Memory B cell (primary cell): ENCODE measurements at places on chromosomes 5 and 9.

GRCh38 chr5:13427827-13428557 is 516.5 kb downstream of the DNAH5 start:
- no peak for DNase-seq

DNA sequence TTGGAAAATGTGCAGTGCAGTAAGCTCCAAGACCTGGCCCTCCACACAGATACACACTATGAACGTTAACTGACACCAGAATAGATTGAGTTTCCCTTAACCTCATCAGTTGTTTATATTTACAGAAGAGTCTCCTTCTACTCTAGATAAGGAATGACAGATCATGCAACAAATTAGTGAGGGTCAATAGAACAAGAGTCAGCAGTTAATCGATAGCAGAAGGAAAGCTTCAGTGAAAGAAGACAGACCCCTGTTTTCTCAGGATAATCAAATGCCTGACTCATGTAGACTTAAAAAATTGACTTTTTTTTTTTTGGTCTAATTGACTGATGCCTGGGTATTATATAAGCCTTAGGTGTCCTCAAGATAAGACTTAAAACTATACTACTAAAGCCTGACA is 179.9 kb downstream of the DTWD2 start:
- no peak for DNase-seq

DNA sequence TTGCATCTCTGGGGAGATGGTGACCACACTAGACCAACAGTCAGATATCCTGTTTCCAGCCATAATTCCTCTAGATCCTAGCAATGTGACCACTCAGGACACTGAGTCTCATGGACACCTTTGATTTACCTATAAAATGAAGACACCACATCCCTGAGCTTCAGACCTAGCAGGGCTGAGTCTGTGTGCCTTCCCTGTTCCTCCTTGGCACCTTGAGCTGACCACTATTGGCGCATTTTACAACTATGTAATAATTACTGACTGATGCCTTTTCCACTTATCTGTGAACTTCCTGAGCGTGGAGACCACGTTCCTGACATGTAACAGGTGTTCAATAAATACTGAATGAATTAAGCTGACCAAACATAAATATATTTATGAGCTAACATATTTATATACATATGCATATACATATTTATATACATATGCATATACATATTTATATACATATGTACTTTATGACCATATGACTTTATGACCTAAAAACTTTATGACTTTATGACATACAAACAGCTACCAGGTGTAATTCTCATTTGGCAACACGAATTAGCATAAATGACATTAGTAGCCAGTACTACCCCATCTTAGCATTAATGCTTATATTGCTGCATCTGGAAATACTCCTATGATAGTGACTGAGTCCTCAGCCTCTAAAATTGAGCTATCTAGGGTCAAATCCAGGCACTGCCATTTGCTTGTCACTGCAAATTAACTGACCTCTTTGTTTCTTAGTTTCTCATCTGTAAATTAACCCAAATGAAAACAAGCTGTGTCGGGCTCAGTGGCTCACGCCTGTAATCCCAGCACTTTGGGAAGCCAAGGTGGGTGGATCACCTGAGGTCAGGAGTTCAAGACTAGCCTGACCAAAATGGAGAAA is 150.6 kb downstream of the GNA14 start:
- DNase-seq, result no peak

- DNase-seq, result no peak
Measured at GRCh38 chr5:20367178-20367577, 379.2 kb upstream of the CDH18 start.

DNA sequence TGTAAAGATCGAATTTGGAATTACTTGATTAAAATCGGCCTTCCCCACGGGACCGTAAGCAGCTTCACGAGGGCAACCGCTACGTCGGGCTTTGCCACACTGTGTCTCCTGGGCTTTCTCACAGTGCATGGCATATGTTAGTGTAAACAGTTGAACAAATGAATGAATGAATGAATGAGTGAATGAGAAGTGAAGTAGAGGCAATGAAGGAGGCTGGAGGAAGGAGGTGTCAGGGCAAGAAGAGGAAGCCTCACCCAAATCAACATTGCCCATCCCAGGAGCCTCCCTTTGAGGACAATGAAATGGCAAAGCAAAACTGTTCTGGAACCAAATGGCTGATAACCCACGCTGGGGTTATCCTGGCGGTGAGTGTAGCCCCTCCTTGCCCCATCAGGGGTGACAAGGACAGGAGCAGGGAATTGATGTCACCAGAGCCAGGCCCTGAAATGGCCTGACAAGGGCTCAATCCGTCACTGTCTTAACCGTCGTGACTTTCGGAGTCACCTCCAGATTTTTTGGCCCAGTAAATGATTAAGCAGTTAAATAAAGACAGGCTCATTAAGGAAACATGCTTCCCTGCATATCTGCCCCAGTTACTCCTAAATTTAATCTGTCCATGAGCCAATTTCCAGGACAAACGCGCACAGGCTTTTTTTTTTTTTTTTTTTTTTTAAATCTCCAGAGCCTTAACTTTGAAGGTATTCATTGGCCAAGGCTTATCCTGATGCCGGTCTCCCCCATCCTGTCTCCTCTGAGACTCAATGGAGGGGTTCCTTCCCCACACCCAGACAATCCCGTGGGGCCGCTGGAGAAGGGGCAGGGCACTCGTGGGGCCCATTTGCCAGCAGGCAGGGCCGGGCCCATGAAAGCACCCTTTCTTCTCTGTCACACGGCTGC is 88.4 kb upstream of the BOD1 start:
- no peak for DNase-seq

- no peak for DNase-seq
Measured at GRCh38 chr5:136028782-136029742, at the start of gene TGFBI. TGFBI (plus strand) TSS chr5:136028988; CDS start chr5:136029056, 68 bp downstream.

GRCh38 chr5:158450751-158451171 is 591.8 kb upstream of the CLINT1 start:
- DNase-seq, result no peak

- no peak for DNase-seq
Measured at GRCh38 chr5:6236858-6237481, 141.4 kb downstream of the MED10 start.

DNA sequence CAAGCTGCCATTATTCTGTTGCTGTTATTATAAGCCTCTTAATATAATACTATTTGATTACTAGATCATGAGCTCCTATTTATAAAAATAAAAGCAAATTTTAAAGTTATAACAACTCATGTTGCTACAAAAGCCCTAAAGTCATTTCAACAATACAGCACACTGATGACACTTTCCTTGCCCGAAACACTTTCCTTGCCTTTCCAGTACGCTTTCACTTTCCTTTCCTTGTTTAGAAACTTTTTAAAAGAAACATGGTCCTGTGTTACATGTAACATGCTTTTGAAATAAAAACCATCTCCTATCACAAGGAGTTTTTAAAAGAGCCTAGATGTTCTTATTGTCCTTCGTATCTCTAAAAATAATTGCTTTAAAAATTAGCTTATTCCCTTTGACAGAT is 688.4 kb downstream of the PTPRD start:
- DNase-seq, result no peak

- no peak for DNase-seq
Measured at GRCh38 chr5:42811591-42812446, at the start of gene SELENOP. SELENOP (minus strand) TSS chr5:42811892; CDS start chr5:42808353, 3,539 bp downstream.

GRCh38 chr9:121783521-121784507 is 132.4 kb downstream of the DAB2IP start:
- no peak for DNase-seq

DNA sequence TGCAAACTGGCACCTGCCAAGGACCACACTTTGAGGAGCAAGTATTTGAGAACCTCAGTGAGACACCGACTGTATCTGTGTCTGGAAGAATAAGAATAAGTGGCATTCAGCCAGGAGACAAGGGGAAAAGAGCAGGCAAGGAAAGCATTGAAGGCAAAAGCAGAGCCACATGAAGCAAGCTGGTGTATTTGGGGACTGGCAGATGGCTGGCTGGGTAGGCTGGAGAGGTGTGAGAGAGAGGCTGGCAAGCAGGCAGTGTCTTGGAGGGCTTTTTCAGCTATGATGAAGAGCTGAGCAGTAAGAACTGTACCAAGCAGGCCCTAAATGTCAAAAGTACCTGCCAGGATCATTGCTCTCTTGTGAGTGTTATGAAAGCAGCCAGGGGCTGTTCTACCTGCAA is 14.1 kb upstream of the C5orf58 start:
- DNase-seq, result no peak

- no peak for DNase-seq
Measured at GRCh38 chr5:144144956-144145751, 25.3 kb downstream of the YIPF5 start.

DNA sequence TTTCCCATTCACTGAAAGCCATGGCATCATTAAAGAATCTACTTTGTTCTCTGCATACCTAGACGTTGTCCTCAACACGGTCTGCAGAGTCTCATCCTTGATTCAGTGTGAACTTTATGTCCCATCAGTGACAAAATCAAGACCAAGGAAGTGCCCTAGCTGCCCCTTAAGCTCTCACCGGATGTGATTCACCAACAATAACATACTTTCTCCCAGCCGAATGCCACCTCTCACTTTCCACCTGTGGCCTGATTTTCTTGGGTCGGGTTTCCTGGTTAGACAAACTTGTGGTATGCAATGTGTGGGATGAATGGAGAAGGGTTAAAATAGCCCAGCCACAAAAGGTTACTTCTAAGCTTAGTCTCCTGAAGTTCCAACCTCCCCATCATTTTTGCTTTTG is 145.3 kb upstream of the PAPPA start:
- DNase-seq, result no peak

GRCh38 chr9:76880210-76880609 is 25.7 kb downstream of the PRUNE2 start:
- DNase-seq, result no peak

GRCh38 chr5:1462358-1462757 is 17.1 kb upstream of the SLC6A3 start:
- no peak for DNase-seq

- DNase-seq, result no peak
Measured at GRCh38 chr9:113600023-113600823, 136.7 kb downstream of the RGS3 start.

GRCh38 chr9:38384990-38385848 is 7.3 kb upstream of the ALDH1B1 start:
- DNase-seq, result no peak

- no peak for DNase-seq
Measured at GRCh38 chr9:127121628-127122175, 733 bp downstream of the ANGPTL2 start.

GRCh38 chr9:35522187-35522586 is 32.3 kb downstream of the RUSC2 start:
- no peak for DNase-seq

DNA sequence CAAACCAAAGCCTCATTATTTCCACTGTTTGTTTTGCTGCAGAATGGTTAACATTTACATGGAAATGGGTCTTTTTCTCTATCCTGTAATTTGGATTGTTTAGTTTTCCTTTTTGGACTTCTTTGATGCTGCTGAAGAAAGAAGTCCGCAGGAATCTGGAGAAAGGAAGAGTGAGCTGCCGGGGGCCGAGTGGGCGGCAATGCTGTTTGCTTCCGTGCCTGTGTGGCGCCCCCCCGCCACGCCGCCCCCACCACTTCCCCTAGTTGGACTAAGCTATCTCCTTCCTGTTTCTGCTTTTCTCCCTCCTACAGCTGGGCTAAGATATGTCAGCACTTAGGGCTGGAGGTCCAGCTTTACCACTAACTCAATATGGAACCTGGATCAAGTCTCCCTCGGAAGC is 39.7 kb downstream of the ACTL7B start:
- DNase-seq, result no peak

DNA sequence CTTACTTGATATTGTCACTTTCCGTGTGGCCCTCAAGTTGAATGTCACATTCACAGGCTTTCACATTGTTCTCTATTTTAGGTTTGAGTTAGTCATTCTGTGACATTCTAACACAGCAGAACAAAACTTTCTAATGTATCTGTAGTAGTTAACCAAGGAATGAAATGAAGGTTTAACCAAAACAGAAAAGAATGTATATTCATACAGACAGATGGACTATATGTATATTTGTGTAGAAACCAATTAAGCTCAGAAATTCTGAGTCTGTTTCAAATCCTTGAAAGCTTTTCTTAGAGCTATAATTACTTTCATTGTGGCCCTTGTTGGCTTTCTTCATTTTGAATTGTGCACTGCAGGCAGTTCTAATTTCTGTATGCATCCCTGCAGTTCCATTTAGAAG is 654.7 kb downstream of the LRRC70 start:
- no peak for DNase-seq

DNA sequence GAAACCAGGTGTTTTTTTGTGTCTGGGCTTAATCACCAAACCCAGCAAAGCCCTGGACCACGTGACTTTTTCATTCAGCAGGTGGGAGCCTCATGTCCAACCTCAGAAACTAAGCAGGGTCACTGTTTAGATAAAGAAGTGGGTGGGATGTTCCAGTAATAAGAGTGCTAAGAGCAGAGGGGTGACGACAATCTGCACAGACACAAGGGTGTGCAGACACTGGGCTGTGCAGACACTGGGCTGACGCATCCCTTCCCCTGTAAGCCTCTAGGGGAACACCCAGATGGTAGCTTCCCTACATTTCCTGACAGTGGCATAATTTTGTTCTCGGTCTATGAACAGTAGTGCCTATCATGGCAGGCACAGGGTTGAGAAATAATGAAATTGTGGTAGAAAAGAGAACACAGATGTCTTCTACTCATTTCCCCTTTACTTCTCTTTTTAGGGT is 85.1 kb downstream of the SAXO1 start:
- DNase-seq, result no peak

DNA sequence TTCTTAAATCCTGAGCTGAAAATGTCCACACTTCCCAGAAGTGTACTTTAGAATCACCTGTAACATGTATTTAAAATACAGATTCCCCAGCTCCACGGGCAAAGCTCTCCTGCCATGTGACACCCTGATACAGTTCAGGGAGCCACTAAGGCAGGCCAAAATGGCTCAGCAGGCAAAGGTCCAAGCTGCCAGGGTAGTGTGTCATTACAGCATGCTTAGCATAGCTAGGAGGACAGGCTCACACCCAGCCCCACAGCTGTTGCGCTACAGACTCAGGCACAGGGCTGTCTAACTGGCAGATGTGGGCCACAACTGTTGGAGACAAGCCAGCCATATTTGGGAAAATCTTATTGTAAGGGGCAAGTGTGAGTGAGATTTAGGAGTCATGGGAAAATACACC is 73.0 kb downstream of the C9orf85 start:
- DNase-seq, result no peak

- DNase-seq, result no peak
Measured at GRCh38 chr9:124042201-124042721, 30.7 kb downstream of the LHX2 start.

GRCh38 chr5:102154291-102154690 is 141.8 kb downstream of the SLCO4C1 start:
- DNase-seq, result no peak

DNA sequence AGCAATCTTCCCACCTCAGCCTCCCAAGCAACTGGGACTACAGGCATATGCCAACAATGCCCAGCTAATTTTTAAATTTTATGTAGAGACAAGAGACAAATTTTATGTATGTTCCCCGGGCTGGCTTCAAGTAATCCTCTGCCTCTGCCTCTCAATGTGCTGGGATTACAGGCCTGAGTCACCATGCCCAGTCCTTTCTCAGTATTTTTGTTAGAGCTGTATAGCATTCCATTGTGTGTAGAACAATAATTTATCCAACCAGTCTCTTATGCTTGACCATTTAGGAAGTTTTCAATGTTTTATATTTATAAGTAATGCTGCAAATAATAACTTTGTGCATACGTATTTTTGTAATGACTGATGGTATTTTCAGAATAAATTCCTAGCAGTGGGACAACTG is 38.9 kb upstream of the CTXN3 start:
- no peak for DNase-seq

GRCh38 chr5:113031557-113031956 is 55.0 kb downstream of the DCP2 start:
- no peak for DNase-seq

- peak; percentile 4 for DNase-seq
Measured at GRCh38 chr5:132049559-132049958, 10.9 kb upstream of the IL3 start.

GRCh38 chr5:20605732-20606525 is 617.9 kb upstream of the CDH18 start:
- no peak for DNase-seq
